ENCODE measurements at places on chromosomes 7 and 10. TPM values are rescaled to one million over a fixed set of nuclear protein-coding genes. Genes with fewer than 3 reads are reported as not detected.

Gene FAM25G
- total RNA-seq = 41.4 TPM

Gene PRKAR2B
- total RNA-seq = 5.7 TPM

Gene ENO4
- total RNA-seq = 4.4 TPM

Gene FBXW4
- 69.2 TPM for total RNA-seq

Gene OR6V1
- not detected for total RNA-seq

Gene SEC31B
- total RNA-seq = 2.6 TPM

Gene CYP2C19
- total RNA-seq = 0.17 TPM

Gene CALY
- total RNA-seq = not detected

Gene ASAH2
- not detected for total RNA-seq

Gene NEUROD6
- not detected for total RNA-seq

Gene ITPRID1
- 16.7 TPM for total RNA-seq

Gene NPFFR1
- total RNA-seq = not detected

Gene ASZ1
- not detected for total RNA-seq

Gene OLAH
- total RNA-seq = 6.0 TPM

Gene ZNF117
- 7.7 TPM for total RNA-seq

Gene PON1
- 1.4 TPM for total RNA-seq

Gene SFRP4
- total RNA-seq = 0.94 TPM

Gene MINDY4
- 4.2 TPM for total RNA-seq

Gene CTAGE15
- total RNA-seq = not detected

Gene FRMD4A
- 28.2 TPM for total RNA-seq

Gene SEPHS1
- 35.0 TPM for total RNA-seq

Gene MRLN
- total RNA-seq = not detected

Gene HELLS
- 9.5 TPM for total RNA-seq

Gene OR2A7
- 52.1 TPM for total RNA-seq

Gene TRIM50
- total RNA-seq = 0.39 TPM

Gene METTL27
- 2.4 TPM for total RNA-seq

Gene SORBS1
- 37.2 TPM for total RNA-seq

Gene PNLIPRP3
- 82.8 TPM for total RNA-seq

Gene MEST
- total RNA-seq = 5.1 TPM

Gene SH2D4B
- total RNA-seq = 0.13 TPM

Gene CPA4
- total RNA-seq = 44.4 TPM

Gene OR9A2
- total RNA-seq = not detected

Gene H2BK1
- not detected for total RNA-seq

Gene ANKRD30A
- total RNA-seq = 0.06 TPM

All from lower leg skin (tissue), 4 donors.